ENCODE measurements at places on chromosomes 2 and 18.

DNA sequence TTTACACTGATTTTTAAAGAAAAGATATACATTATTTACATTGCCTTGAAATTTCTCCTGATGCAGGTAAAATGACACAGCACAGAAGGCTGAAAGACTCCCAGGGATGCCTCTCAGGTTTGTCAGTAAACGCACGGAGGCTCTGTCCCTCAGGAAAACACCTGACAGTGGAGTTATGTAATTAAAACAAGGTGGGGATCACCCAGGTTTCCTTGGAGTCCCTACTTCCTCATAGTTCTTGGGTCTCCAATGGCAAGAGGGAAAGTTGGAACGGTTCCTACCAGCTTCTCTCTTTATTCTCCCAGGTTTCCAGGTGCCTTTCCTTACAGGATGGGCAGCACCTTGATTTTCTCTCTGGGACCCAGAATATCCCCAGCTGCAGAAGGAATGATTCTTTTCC is 654.8 kb downstream of the SLC4A3 start:
- DNase-seq, result no peak

DNA sequence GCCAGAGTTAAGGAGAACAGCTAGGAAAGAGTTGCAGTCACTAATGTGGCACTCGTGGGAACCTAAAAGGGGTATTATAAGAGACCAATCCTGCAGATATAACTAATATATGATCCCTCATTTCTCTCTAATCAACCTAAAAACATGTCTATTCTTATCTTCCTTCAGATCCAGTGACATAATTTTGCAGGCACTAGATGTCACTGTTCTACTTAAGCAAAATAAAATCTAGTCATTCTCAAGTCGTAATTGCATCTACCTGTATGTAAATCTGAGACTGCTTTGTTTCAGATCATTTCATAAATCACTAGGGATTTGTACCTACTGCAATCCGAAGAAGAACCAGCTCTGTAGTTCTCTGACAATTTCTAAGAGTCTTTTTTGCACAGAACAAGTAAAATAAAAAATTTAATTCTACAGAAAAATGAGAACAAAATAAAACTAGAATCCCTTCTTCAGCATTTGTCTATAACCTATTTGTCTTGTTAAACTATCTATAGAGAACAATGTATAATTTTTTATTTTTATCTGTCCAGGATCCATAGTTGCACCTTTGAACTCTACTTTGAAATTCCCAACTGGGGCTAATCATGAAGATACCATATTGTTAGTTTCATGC is 56.5 kb upstream of the ERBB4 start:
- DNase-seq, result no peak

DNA sequence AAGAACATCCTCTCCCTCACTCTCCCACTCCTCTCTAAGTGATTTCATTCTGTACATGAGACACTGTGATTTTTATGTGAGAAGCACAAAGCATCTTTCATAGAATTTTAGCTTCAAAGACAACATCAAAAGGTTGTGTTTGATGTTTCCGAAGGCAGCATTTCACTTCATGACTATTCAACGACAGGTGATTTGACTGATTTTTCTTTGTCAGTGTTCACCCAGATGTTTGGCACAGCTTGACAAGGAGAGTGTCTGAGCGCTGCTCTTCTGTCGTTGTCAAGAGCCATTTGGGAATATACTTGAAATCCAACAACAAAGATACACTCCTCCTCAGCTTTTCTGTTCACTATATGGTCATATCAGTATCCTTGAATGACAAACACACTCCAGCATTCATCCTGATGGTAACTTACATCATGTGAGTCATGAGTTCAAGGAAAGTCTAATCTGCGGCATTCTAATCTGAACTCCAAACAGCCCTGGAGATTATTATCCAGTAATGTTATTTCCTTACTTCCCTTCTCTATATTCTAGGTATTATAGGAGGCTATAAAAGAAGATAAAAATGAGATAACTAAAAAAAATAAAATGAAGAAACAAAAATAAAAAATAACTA is 45.9 kb upstream of the ST6GAL2 start:
- DNase-seq, result no peak

DNA sequence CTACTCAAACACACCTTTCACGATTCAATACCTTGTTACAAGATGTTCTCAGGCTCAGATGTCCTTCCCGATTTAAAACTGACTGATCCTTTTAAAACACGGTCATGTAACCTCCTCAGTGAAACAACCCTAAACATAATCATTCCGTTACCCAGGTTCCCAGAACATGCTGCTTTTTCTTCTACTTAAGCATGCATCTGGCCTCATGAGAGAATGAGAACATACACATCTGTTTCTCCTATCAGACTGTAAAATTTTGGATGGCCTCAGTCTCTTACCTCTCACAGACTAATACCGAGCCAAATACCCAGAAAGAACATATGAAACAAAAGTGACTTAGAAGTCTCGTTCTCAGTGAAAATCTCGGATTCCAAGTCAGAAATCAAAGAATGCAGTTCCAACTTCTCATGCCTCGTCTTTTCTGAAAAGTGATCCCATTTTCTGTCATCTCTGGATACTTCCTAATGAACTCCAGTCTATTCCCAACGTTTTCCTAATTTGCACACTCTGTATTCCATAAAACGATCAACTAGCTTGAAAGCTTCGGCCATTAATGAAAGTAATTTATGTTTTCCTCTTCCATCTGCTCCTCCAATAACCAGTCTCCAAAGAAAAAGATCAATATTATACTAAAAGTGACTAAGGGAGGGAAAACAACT is 919 bp downstream of the SF3B1 start:
- no peak for DNase-seq

DNA sequence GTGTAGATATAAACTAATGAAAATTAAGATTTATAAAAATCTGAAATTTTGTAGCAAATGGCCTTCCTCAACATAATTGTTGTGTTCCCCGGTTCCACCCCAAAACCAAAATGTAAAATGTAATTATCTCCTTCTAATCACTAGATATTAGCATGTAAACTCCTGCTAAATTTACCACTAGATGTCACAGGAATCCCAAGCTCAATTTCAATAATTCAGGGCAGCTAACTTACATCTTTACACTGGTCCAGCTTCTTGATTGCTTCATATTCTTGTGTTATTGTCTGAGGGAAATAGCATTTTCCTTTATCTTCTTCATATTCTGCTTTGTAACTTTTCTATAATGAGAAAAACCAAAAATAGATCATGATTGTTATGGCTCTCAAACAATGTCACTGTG is 42.6 kb downstream of the NEB start:
- DNase-seq, result no peak

- no peak for DNase-seq
Observed at GRCh38 chr18:13435586-13436333, 217.2 kb downstream of the LDLRAD4 start.

DNA sequence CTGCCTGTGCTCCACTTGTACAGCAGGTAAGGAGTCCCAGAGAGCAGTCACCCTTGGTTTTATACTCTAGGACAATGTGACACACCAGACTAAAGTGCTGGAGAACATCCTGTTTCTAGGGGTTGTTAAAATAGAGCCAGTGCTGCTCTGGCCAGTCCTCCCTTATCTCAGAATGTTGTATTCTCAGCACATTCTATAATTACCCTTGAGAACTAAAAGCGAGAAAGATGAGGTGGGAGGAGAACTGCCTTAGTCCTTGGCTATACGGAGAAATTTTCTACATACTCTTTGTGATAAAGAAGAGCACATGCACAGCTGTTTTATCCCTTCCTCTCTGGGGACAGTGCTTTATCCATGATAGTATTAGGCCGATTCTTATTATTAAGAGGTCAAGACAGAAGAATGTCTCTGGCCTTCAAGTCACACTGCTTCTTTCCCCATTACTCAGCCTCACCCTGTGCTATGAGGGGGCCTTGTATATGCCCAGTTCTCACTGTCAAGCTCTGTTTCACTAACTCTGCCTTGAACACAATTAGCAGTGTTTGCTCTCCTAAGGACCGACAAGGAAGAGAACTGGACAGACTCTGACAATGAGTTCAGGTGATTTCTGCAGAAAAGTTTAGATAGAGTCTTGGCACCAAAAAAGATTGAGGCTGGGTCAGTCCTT is 385.8 kb downstream of the TRIB2 start:
- DNase-seq, result no peak

GRCh38 chr2:169118060-169118459 is 48.7 kb downstream of the DHRS9 start:
- no peak for DNase-seq

DNA sequence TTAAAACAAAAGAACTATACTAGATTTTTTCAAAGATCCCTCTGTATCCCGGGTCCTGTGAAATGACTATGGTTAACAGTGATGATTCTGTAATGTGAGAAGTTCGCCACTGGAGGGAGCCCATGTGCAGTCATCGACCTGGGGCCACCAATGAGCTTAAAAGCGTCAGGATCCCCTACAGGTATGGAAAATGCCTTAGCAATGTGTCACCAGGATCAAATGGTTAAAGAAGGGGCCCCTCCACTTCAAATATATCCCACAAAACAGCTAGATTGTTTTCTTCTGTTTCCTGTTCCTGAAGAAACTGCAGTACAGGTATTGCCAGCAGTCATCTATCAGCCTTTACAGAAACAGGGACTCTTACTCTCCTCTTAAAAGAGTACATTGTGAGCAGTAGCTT is 15.3 kb downstream of the CHRNA1 start:
- no peak for DNase-seq

All from hepatic stellate cell (primary cell).